Urothelium cell line (cell line): ENCODE measurements at places on chromosomes 4 and X.
A peak's percentile ranks its signal among the peaks of the same experiment; 100 is the strongest.

DNA sequence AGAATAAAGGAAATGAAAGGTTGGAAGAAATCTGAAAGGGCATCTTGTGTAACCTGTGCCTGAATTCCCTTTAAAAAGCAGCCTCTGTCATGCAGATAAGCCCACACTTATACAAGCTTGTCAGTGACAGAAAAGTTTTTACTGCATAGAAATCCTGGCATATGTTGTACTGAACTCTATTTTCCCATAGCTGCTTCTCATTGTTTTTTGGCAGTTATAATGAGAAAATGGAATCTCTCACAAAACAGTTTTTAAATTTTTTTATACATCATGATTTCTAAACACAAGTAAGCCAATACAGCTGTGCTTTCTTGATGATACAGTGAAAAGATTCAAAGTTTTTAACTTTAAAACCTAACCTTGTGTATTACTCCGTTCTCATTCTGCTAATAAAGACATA is 511.4 kb upstream of the ARX start:
- DNase-seq: no peak

DNA sequence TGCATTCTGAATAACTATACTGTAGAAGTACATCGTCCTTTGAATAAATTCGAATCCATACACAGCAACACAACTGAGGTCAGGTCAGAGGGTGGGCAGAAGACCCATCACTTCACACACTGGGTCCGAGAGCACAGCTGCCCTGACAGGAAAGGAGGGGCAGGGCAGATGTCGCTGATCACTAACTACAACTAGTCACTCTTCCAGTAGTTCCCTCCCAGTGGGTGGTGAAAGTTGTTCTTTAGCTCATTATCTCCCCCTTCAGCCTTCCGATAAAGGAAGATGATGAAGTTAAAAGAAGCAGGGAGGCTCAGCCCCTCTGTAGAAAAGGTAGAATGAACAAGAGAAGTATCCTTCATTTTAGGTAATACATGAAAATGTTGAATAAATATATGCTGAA is 278.9 kb downstream of the INPP4B start:
- no peak for DNase-seq

DNA sequence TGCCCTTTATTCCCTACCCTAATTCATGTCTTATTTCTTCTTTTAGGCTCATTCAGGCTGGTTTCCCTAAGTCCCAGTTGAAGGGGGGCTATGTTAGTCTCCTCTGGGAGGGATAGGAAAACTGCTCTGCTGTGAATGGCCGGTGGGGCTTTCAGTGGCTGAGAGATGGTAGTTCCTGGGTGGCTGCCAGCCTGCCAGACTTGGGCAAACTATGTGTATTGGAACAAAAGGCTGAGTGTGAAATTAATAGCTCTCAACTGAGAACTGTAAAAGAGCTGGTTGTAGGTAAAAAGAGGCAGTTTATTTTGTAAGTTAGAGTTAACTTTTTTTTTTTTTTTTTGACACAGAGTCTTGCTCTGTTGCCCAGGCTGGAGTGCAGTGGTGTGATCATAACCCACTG is 28.8 kb downstream of the ARHGAP10 start:
- DNase-seq: no peak

GRCh38 chrX:47540754-47541538 is 20.1 kb upstream of the ARAF start:
- DNase-seq: peak; percentile 91

DNA sequence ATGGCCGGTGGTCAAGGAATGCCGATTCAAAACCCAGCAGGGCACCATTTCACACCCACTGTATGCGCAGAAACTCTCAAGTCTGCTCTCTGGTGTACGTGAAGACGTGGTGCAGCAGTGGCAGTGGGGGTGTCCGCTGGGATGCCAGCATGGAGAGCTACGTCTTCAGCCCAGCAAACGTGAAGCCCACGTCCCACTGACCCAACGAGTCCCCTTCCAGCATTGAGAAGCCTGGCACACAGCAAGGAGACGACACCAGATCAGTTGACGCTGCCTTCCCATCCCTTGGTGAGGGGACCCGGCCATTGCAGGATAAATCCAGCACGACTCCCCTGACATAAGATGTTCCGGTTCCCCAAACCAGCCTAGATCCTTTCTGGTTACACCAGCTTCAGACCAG is 2.2 kb upstream of the PLXNB3 start:
- DNase-seq: no peak

GRCh38 chr4:33625748-33626147 is 2618.6 kb downstream of the ARAP2 start:
- peak; percentile 13 for DNase-seq

DNA sequence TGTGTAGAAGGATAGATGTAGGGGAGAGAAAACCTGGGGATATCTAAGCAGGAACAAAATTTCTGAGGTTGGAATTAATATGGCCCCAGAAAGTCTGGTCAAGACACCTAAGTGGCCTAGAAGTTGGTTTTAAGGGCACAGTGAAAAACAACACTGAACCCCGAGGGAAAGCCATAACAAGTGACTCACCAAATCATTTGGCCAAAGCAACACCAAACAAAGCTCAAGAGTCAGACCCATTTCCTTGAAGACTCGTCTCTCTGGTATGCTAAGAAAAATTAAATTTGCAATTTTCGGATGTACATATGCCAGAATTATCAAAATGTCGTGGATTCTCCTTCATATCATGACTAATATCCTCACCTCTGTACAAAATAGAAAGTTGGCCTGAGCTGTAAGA is 162.9 kb downstream of the SMIM20 start:
- DNase-seq: no peak

GRCh38 chrX:12308420-12308819 is 170.1 kb downstream of the FRMPD4 start:
- DNase-seq: no peak

- DNase-seq: no peak
Measured at GRCh38 chrX:20217906-20218305, 48.8 kb downstream of the RPS6KA3 start.

DNA sequence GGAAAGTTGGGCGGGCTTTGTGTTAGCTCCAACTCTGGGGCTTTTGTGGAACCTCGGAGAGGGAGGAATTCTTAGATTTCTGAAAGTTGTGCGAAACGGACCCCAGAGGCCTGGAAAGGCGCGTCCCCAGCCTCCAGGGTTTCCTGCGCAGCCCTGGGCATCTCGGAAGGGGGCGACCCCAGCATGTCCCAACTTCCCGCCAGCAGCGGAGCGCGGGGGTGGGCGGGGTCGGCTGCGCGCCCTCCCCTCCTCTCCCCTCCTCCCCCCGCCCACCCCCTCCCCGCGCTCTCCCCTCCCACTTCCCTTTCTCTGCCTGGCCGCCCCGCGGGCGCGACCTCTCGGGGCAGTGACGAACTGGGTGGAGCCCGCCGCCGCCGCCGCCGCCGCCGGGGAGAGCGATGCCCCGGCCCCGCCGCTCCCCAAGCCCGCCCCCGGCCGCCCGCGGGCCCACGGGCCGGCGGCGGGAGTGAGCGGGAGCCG is 16.8 kb downstream of the PTTG2 start:
- peak; percentile 94 for DNase-seq

DNA sequence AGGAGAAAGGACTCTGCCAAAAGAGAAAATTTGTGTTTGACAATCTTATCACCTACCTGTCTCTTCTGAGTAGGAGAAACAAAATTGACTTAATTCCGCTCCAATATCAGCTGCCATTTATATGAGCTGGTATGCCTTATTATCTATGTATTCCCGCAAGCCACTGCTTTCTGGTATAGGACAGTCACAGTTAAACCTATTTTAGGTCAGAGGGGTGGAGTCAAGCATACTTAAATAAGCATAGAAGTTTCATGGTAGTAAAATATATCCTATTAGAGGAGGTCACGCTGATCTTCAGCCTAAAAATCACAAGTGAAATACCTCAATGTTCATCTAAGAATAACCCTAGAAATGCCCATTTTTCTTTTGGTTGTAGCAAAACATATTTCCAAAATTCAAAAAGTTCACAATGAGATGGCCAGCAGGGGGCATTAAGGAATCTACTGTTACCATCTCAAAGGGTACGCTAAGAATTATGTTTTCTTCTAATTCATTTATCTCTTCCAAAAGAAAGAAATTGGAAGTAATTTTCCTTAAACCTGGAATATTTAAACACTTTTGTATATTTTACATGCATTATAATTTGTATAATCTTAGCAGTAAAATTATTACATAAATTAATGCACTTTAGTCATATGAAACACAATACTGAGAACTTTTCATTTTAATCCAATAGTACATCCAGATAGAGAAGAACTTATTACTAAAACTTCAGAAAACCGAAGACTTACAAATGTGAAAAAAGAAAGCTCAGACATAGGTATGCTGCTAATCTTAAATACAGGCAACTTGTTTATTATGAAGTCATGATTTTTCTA is 10.5 kb downstream of the PPAT start:
- peak; percentile 27 for DNase-seq
